Fibroblast of villous mesenchyme (primary cell): ENCODE measurements at places on chromosomes 16 and 17.

GRCh38 chr16:11073407-11073999, 129.1 kb downstream of the CLEC16A start:
- DNase-seq = no peak

GRCh38 chr16:86836503-86837129, 258.3 kb downstream of the FOXL1 start:
- peak; percentile 85 for DNase-seq

DNA sequence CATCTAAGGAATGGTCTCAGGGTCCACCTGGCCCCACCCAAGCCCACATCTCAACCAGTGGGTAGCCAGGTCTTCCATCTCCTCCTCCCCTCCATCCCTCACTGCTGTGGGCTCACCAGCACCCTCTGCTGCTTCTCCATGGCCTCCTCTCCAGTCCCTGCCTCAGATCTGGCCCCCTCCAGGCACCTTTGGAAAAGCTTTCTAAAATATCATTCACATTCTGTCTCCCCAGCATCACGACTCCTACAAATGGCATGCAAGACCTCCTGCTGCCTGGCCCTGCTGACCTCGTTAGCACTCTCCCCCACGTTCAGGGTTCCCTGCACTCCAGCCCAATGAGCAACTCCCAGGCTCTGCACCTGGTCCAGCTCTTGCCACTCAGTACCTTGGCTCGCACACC, 13.7 kb downstream of the GLP2R start:
- DNase-seq = peak; percentile 14

DNA sequence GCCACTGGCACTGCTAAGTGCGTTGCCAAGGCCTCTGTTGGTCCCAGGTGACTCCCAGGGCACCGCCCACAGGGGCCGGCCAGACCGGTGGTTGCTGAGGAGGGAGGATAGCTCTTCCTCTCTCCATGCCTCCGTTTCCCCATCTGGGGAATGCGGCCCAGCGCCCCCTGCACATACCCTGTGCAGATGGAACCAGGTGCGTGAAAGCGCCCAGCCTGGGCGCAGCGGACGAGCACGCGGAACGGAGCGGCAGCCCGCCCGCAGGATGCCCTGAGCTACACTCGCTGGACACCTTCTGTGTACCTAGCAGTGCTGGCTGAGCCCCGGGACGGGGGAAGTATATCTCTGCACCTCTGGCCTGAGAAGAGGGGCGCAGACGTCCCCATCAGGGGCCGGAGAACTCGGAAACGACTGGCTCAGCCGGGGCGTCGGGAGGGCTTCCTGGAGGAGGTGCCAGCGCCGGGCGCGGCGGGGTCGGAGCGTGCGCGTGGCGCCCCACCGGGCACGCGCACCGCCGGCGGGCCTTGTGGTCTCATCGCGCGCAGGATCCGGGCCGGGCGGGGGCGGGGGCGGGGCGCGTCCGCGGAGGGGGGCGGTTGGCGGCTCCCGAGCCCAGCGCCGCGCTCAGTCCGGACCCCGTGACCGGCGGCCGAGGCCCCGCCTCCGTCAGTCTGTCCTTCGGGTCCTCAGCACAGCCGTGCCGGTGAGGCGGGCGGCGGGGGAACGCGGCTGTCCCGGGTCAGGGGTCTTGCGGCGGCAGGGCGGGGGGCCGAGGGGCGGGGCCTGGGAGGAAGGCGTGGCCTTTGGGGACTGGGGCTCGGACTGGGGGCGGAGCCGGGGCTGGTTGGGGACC, at the start of the genes CCDC78 and HAGHL:
CCDC78 (minus strand) TSS at position 6 of the 853 bp plus-strand sequence. CDS start 76 bp downstream, outside the sequence.
HAGHL (plus strand) TSS at position 669 of the 853 bp plus-strand sequence. CDS start 404 bp downstream, outside the sequence.
- DNase-seq = peak; percentile 48

GRCh38 chr17:74972107-74972972, at the start of gene HID1:
HID1 (minus strand) TSS chr17:74972759; CDS start chr17:74972656, 103 bp downstream.
- DNase-seq = no peak

DNA sequence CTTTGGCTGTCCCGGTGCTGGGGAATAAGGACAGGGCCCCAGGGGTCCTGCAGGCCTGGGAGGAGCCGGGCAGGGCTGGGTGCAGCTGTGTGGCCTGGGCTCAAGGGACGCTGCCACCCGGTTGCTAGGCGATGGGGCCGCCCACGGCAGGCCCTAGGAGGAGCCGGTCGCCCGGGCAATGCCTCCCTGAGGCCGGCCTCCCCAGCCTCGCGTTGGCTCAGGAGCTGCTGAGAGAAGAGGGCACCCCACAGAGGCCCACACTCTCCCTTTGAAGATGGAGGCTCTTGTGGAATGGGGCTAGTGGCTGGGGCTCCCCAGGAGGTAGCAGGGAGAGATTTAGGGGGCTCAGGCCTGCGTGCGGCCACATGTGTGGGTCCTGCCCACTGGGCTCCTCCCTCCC, at the start of gene CIBAR2:
CIBAR2 (minus strand) TSS at position 109 of the 400 bp plus-strand sequence. CDS start 120 bp downstream, outside the sequence.
- no peak for DNase-seq
